SHP77 (cell line): ENCODE measurements at places on chromosomes 7 and 10.

DNA sequence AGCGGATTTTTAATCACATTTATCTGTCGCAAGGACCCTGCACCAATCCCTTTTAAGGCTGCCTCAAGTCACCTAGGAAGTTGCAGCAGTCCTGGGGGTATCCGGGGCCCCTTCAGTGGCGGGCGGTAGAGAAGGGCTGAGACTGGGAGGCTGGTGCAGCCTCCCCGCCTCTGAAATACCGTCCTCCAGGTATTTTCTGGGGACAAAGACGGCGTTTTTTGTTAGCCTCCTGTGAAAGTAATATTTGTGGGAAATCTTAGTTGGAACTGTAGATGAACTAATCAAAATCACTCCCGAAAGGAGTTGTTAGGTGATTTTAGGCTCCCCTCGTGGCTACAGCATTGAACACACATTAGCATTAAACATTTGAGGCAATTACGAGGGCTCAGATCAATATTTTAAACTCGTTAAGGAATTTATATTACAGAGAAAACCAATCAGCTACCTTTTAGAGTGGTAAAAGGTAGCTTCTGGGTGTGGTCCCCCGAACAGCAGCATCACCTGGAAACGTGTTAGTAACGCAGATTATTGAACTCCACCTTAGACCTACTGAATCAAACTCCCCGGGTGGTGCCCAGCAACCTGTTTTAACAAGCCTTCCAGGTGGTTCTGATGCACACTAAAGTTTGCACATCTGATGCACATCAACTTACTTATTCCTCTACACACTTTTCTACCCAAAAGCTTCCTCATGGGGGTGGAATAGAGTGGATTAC lies 530 bp upstream of the ANXA7 start:
- DNase-seq: no peak

GRCh38 chr7:44152971-44153947 lies 12.1 kb upstream of the MYL7 start:
- DNase-seq: no peak

- DNase-seq: no peak
Measured at GRCh38 chr10:80714566-80714965, 176.9 kb downstream of the SH2D4B start.

GRCh38 chr10:7583626-7584025 lies 83.1 kb downstream of the ITIH5 start:
- DNase-seq: no peak

DNA sequence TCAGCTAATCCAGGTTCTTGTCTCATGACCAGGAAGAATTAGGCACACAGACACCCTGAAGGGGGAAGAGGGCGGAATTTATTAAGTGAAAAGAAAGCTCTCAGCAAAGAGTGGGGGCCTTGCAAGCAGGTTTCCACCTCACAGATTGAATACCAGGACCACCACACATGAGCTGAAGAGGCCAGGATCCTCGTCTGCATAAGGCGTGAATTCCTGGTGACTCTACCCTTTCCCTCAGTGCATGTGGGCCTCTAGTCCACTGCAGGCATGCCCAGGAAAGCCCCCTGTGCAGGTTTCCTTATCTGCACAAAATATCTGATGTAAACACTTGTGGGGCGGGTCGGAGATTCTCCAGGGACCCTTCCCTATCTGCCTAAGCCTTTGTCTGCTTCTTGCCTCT lies 782.1 kb upstream of the LRRN3 start:
- DNase-seq: no peak

DNA sequence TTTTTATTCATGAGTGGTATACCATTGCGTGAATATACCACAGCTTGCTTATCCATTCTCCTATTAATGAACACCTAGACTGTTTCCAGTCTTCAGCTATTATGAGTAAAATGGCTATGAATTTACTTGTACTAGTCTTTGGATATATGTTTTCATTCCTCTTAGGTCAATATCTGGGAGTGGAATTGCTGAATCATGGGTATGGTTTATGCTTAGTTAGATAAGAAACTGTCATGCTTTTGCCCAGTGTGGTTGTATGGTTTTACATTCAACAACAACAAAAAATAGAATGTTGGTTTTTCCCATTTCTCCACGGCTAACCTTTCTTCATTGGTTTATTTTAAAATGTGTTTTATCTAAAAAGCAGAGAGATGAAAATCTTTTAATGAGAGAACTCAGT lies 308.3 kb downstream of the PHF14 start:
- no peak for DNase-seq
